ENCODE measurements at places on chromosomes 5 and 9.

DNA sequence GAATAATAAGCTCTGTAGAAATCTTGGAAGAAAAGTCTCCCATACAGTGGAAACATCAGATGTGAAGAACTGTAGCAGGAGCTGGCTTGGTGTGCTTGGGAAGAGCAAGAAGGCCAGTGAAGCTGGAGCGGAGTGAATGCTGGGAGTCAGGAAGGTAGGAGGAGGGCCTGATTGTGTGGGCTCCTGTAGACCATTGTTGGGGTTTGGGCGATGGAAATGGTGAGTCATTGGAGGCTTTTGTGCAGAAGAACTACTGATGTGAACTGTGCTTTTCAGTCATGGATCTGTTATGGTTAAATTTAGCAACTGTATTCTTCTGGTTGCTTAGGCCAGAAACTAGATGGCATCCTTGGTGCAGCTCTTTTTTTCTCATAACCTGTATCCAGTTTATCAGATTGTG is 2.3 kb downstream of the ICE1 start:
- no peak for DNase-seq

DNA sequence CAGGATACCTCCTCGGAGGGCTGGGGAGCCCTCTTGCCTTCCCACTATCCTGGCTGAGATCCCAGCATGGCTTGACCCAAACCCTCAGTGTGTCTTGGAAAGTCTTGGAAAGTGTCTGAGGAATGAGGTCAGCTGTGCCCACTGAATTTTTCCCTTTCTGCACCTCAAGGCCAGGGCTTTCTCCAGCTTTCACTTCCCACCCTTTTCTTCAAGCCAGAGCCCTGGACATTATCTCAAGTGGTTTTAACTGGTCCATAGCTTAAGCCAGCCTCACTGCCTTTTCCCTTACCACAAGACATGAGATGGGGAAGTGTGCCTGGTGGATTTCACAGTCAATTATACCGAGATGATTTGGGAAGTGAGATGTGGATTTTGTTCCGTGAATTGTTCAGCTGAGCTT is 35.7 kb upstream of the LHX2 start:
- DNase-seq: no peak

- no peak for DNase-seq
Observed at GRCh38 chr9:135370411-135371375, 108.9 kb upstream of the PPP1R26 start.

- no peak for DNase-seq
Observed at GRCh38 chr9:114883709-114884108, 46.7 kb downstream of the TNFSF8 start.

DNA sequence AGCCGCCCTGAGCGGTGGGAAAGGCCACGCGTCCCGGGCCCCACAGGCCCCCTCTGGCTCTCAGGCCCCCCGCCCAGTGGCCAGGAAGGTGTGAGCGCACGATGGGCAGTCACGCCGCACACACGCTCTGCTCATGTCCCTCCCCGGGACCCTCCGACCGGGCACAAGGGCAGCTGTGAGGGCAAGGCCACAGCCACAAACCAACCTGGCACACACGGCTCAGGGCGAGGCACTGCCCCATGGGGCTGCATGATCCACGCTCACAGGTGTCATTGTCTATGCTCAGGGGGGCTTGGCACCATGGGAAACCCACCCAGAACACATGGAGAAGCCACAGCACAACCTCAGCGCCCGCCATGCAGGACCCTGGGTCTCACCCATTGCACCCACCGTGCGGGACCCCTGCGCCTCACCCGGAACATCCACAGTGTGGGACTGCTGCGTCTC is 51.3 kb downstream of the SLC12A7 start:
- DNase-seq: no peak

- peak; percentile 43 for DNase-seq
Observed at GRCh38 chr5:176542596-176543427, 5.6 kb upstream of the RNF44 start.

- DNase-seq: no peak
Observed at GRCh38 chr5:55894135-55894534, 43.0 kb downstream of the IL31RA start.

- DNase-seq: no peak
Observed at GRCh38 chr9:134937566-134938345, 20.0 kb upstream of the FCN1 start.
